ENCODE measurements at places on chromosomes 4 and X. TPM values are rescaled to one million over a fixed set of nuclear protein-coding genes. Genes with fewer than 3 reads are reported as not detected.

The GBA3 gene
- not detected for total RNA-seq

GRCh38 chr4:88697588-88698329 lies at the start of gene NAP1L5:
Gene NAP1L5 (minus strand): TSS chr4:88697829. CDS start chr4:88697754, 75 bp downstream.
- H3K27ac ChIP-seq = peak within 1 kb of the TSS; percentile 54
- no peak for DNase-seq
- no peaks in the 10 kb centered on the region for H3K36me3 ChIP-seq
- no peaks in the 10 kb centered on the region for H3K27me3 ChIP-seq
- H3K4me1 ChIP-seq = no peaks in the 10 kb centered on the region

DNA sequence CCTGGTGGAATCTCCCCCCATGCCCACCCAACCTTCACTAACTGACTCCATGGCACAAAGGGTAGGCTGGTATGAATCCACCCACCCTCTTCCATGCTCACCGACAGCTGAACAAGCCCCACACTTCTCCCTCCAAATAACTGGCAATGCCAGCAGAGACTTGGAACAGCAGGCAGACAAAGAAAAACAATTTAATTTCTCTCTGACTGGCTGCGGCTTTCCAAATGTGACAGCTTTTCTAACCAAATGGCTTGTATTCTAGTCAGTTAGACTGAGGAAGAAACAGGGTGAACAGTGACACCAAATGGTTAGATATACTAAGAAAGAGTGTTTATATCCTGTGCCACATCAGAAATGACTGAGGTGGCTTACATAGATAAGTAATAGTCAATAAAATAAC lies 199.3 kb upstream of the ADAMTS3 start:
- peak overlapping the region; percentile 74 for H3K27ac ChIP-seq
- H3K36me3 ChIP-seq = no peaks in the 10 kb centered on the region
- no peak for DNase-seq
- H3K27me3 ChIP-seq = no peaks in the 10 kb centered on the region
- H3K4me1 ChIP-seq = peaks cover 3% of the 10 kb centered on the region
- peak overlapping the region; percentile 51 for H3K4me3 ChIP-seq

DNA sequence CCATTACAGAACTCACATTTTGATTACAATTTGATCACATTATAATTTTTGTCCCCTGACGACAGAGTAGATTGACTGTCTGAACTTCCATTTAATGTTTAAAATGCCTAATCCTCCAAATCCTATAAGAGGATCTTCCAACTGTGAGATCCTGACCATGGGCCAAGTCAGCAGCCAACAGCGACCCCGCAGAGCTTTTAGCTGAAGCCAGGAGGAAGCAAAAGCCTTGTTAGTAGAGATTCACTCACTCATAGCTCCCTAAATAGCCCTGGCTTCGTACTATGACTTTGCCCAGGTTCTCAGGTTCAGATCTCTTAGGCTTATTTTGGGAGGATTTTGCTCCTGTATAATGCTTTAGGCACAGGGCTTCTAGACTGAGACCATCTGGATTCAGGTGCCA lies 413.1 kb downstream of the NKX6-1 start:
- no peaks in the 10 kb centered on the region for H3K4me1 ChIP-seq
- H3K4me3 ChIP-seq = no peak overlapping the region
- no peak for DNase-seq
- no peak overlapping the region for H3K27ac ChIP-seq
- H3K27me3 ChIP-seq = no peaks in the 10 kb centered on the region
- no peaks in the 10 kb centered on the region for H3K36me3 ChIP-seq

DNA sequence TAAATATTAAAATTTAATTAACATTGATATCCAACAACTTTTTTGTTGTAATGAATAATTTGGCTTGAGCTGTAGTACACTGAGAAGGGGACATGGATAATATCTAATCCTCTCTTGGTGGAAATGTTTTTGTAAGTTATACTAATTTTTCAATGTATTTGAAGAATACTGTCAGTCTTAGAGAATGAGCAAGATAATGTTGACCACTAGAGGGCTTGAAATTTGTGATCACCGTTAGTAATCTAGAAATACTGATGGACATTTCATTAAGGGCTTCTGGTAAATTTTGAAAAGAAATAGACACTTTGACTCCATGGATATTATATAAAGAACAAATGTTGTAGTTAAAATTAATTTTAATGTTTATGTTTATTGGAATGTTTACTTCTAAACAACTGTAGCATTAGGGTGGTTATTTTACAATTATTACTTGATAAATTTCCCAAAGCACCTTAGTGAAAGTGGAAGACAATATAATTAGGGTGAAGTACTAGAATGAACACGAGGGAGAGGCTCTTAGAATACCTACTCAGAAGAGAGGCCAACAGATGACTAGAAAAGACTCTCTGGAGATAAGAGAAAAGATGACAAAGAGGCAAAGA lies 20.0 kb upstream of the CAMK2D start:
- no peak overlapping the region for H3K4me3 ChIP-seq
- no peaks in the 10 kb centered on the region for H3K36me3 ChIP-seq
- no peak overlapping the region for H3K27ac ChIP-seq

- H3K36me3 ChIP-seq = no peaks in the 10 kb centered on the region
- no peak overlapping the region for H3K27ac ChIP-seq
- H3K4me3 ChIP-seq = no peak overlapping the region
- no peak for DNase-seq
- H3K4me1 ChIP-seq = no peaks in the 10 kb centered on the region
Measured at GRCh38 chrX:106680716-106681115, 45.8 kb upstream of the RNF128 start.

The P2RY8 gene
- total RNA-seq = 4.2 TPM

GRCh38 chrX:17634542-17635207 lies 102.6 kb upstream of the SCML1 start:
- H3K4me3 ChIP-seq = no peak overlapping the region
- no peak for DNase-seq
- no peaks in the 10 kb centered on the region for H3K27me3 ChIP-seq
- H3K36me3 ChIP-seq = no peaks in the 10 kb centered on the region
- peaks cover 40% of the 10 kb centered on the region for H3K4me1 ChIP-seq

GRCh38 chr4:185066179-185066578 lies 47.9 kb downstream of the HELT start:
- H3K4me3 ChIP-seq = no peak overlapping the region
- H3K4me1 ChIP-seq = peaks cover 3% of the 10 kb centered on the region
- H3K27ac ChIP-seq = no peak overlapping the region
- no peaks in the 10 kb centered on the region for H3K27me3 ChIP-seq

DNA sequence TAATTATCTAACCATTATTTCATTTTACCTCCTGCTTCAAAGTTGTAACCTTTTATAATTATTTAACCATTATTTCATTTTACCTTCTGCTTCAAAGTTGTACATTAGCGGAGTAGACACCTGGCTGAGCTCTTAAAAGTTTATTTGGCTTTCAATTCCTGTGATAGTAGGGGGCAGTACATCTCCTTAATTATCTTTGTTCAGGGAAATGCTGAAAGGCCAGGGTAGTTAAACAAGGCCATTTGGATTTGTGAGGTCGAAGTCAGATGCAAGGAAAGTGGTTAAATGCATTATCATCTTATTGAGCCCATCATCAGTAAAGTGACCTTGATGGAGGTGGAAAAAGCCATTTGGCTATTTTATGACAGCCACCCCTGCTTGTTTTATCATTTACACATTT lies 210.6 kb downstream of the TENM3 start:
- H3K27ac ChIP-seq = no peak overlapping the region
- H3K4me1 ChIP-seq = peaks cover 5% of the 10 kb centered on the region
- DNase-seq = no peak
- H3K4me3 ChIP-seq = no peak overlapping the region

- H3K27ac ChIP-seq = no peak overlapping the region
- no peaks in the 10 kb centered on the region for H3K36me3 ChIP-seq
- no peaks in the 10 kb centered on the region for H3K27me3 ChIP-seq
- no peak for DNase-seq
Measured at GRCh38 chr4:24266951-24267722, 317.2 kb downstream of the DHX15 start.

DNA sequence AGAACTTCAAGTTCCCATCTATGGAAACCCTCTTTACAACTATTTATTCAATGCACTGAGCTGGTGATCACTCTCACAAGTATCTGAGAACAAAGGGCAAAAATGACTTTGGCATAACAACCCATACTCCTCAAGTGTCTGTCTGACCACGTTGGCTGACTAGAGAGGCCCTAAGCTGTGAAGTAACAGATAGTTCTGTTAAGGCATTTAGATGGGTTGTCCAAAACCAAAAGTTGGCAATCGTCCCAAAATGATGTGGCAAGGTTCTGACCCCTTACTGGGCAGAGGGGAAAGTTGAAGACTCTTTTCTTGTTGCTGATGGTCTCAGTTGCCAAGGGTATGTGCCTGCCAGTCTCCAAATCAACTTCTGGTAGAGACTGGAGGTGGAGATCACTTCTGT lies 524.8 kb downstream of the PPARGC1A start:
- H3K36me3 ChIP-seq = no peaks in the 10 kb centered on the region
- H3K27me3 ChIP-seq = no peaks in the 10 kb centered on the region
- no peak overlapping the region for H3K4me3 ChIP-seq

DNA sequence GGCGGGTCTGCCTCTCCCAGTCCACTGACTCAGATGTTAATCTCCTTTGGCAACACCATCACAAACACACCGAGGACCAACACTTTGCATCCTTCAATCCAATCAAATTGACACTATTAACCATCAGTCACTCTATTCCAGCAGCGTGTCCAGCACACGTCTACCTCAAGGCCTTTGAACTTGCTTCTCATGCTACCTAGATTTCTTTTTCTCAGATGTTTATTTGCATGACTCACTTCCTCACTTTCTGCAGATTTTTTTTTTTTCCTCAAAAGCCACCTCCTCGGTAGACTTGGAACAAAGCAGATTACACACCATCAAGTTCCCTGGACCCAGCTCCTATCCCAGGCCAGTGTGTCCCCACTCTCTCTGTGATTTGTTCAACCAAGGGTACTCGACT lies 49.5 kb downstream of the SUPT20HL2 start:
- DNase-seq = no peak
- no peak overlapping the region for H3K27ac ChIP-seq
- no peaks in the 10 kb centered on the region for H3K4me1 ChIP-seq
- H3K27me3 ChIP-seq = no peaks in the 10 kb centered on the region
- no peak overlapping the region for H3K4me3 ChIP-seq

DNA sequence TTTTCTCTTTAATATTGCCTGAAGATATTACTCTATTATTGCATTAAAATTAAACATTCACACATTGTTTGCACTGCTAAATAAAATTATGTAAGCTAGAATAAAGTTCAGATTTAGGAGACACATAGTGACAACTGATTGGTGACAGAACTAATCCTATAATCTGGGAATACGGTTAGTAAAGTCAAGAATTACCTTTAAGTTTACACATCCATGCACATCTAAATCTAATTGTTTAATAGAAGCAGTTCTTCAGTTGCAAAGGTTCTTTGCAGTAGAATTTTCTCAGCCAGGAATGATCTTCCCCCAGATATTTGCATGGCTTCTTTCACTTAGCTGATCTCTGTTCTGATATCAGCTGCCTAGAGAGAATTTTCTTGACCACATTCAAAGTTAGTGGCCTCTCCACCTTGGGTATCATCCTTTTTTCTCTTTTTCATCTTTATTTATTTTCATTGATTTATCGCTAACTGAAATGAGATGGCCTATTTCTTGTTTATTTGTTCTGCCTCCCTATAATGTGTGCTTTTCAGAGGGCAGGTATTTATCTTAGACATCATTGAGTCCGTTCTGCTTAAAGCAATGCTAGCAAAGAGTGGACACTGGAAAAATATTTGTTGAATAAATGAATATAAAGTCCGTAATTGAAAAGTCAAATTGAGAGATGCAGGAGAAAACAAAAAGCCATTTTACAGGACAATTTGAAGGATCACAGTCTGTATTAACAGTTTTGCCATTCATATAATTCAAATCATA lies 12.6 kb downstream of the AFP start:
- no peaks in the 10 kb centered on the region for H3K36me3 ChIP-seq
- H3K27ac ChIP-seq = no peak overlapping the region
- H3K27me3 ChIP-seq = no peaks in the 10 kb centered on the region
- H3K4me1 ChIP-seq = peaks cover 4% of the 10 kb centered on the region

The PDLIM5 gene
- 275 TPM for total RNA-seq

The SCD5 gene
- 18.5 TPM for total RNA-seq

The HSFX1 gene
- total RNA-seq = 2.0 TPM

The L1CAM gene
- 1.1 TPM for total RNA-seq

- no peaks in the 10 kb centered on the region for H3K36me3 ChIP-seq
- peak overlapping the region; percentile 25 for H3K27ac ChIP-seq
- peak; percentile 20 for DNase-seq
Measured at GRCh38 chr4:100299046-100299840, 109.0 kb upstream of the DDIT4L start.

The SHOX gene
- total RNA-seq = not detected

DNA sequence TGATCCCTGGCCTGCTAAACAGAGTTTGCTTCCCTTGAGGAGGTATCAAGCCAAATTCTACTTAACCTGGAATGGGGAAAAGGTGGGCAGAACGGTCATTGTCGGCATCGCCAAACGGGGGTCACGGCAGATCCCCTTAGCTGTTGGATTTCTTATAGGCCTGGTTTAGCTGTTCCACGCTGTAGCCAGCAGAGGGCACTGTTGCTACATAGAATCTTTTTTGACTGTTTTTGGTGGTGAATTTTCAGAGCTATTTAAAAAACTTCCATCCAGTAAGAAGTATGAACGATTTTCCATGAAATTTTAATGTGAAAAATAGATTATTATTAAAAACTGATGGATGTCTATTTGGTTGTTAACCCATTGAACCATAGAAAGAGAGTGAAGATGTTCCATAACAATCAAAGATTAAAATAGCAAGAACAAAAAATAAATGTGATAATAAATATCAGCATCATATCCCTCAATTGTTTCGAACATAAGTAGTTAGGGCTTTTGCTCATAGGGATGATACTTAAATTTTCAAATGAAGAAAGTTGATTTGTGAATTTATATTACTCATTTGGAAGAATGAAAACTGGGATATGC lies 56.6 kb downstream of the LINC00632 start:
- no peaks in the 10 kb centered on the region for H3K27me3 ChIP-seq
- H3K36me3 ChIP-seq = no peaks in the 10 kb centered on the region
- peak overlapping the region; percentile 38 for H3K27ac ChIP-seq
- DNase-seq = no peak
- peak overlapping the region; percentile 73 for H3K4me3 ChIP-seq

The AWAT2 gene
- total RNA-seq = not detected
